ENCODE measurements at places on chromosomes 16 and 17. TPM values are rescaled to one million over a fixed set of nuclear protein-coding genes. Genes with fewer than 3 reads are reported as not detected.

CSH2 gene
- total RNA-seq = not detected

ACSM2B gene
- 2.4 TPM for total RNA-seq

EPOP gene
- total RNA-seq = 11.0 TPM

GRAPL gene
- total RNA-seq = not detected

MCRIP2 gene
- total RNA-seq = 36.8 TPM

NFE2L1 gene
- 111 TPM for total RNA-seq

PRSS22 gene
- total RNA-seq = 56.8 TPM

MLST8 gene
- total RNA-seq = 56.8 TPM
